ENCODE measurements at places on chromosomes 4 and X.

- no peak for DNase-seq
Observed at GRCh38 chr4:4852591-4853362, 6.7 kb upstream of the MSX1 start.

DNA sequence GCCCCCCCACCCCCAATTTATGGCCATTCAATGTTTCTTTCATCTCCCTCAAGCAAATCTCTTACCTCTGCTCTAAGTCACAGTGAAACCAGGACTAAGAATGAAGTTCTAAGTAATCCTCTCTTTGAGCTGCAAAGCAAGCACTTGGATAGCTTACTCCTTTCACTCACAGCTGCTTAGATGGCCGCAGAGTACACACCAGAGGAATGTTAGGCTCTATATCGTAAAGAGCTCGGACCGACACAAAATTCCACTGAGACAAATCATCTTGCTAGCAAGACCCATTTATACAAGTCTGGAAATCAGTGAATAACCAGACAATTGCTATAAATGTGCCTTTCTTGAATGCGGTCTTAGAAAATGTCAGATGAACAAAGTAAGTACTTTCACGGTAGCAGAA, 135.0 kb downstream of the IDS start:
- no peak for DNase-seq

- no peak for DNase-seq
Observed at GRCh38 chrX:34631479-34632220, 25.4 kb downstream of the TMEM47 start.

DNA sequence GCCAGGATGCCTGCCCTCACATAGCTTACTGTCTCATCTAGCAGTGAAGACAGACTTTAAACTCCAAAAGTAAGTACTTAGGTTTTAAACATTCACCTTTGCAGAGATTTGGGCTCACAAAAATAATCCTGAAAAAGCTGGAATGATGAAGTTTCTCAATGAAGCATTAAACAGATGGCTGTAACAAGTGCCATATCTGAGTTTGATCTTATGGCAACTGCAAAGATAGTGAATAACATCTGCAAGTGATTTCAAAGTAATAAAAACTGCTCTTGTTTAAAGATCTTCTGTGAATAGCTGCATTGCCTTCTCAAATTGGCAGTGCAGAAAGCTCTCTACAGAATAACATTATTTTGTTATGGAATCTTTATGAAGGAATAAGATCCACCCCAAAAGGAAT, 271.2 kb upstream of the SMIM31 start:
- DNase-seq = no peak

DNA sequence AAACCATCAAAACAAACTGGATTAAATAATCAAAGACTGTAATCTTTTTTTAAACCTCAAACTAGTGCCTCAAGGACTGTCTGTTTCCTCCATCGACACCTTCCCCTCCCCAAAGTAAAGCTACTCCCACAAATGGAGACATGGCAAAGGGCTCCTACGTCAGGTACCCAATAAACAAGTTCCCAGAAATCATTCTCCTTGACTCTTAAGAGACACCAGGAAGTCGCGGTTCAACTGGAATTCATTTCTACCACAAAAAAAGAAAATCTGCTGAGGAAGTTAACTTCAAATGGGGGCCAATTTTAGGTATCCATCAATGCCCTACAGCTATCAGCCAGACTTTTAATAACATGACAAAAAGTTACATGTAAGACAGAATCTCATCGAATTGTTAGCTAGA, 2.5 kb downstream of the RPS4X start:
- no peak for DNase-seq

DNA sequence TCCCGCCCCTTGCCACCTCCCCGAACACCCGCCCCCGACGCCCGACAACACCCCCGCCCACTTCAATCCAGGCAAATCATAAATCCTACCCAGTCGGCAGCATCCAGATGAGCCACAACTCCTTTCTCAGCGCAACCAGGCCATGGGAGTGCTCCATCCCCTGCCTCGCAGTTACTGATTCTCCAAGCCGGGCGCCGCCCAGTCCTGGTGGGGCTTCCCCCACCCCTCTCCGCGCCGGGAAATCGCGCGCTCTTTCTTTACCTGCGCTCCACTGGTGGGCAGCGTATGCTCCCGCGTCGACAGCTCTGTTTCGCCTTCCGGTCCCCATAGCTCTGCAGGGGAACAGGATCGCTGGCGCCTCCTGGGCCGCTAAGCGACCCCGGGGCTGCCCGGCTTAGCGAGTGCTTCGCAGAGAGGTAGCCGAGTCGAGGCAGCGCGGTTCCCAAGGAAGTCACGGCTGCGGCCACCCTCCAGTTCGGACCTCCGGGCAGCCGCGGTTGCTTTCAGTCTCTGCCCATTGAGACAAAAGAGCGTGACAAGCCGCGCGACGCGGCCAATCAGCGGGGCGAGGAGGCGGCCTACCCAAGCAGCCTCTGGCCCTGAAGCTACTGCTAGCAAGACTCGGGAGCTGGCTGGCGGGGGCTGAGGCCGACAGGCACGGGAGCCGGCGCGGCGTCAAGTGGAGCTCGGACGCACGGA, 43.7 kb upstream of the TMSB15B start:
- peak; percentile 84 for DNase-seq

GRCh38 chrX:13506574-13506973, 62.8 kb upstream of the EGFL6 start:
- peak; percentile 42 for DNase-seq

DNA sequence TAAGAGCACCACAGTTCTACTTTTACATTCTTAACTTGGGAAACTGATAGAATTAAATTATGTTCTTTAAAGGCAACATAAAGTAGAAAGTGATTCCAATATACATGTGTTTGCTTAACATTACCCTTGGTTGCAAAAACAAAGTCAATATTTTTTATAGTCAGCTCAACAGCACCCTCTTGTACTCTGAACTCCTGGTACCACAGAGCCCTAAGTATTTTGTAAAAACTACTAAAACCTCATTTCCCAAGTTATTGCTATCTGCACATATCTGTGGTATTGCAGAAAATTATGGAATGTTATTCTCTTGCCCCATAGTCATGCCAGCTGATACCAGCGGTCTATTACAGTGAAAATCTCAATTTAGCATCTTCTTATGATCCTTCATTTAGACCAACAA, 2.9 kb downstream of the KIF4A start:
- no peak for DNase-seq

DNA sequence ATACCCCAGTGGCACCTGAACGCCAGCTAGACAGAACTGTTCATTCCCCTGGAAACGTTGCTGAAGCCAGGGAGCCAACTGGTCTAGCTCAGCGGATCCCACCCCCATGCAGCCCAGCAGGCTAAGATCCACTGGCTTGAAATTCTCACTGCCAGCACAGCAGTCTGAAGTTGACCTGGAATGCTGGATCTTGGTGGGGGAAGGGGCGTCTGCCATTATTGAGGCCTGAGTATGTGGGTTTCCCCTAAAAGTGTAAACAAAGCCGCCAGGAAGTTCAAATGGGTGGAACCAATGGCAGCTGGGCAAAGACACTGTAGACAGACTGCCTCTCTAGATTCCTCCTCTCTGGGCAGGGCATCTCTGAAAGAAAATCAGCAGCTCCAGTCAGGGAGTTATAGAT, 213.0 kb downstream of the NKX6-1 start:
- no peak for DNase-seq

GRCh38 chrX:125093852-125094251, 225.8 kb upstream of the TEX13C start:
- no peak for DNase-seq

DNA sequence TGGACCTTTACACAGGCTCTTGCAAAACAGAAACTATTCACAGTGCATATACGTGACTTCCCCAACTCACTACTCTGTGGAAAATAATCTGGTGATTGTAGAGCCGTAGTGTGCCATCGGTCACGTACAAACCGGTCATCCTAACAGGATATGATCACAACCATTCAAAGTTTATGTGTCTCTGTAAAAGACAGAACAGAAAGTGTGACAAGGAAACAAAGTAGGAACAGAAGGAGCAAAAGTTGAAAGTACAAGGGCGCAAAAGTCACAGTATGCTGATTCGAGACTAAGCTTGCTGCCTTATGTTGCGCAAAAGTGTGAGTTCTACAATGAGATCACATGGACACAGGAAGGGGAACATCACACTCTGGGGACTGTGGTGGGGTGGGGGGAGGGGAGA, 18.6 kb downstream of the MEPE start:
- no peak for DNase-seq

DNA sequence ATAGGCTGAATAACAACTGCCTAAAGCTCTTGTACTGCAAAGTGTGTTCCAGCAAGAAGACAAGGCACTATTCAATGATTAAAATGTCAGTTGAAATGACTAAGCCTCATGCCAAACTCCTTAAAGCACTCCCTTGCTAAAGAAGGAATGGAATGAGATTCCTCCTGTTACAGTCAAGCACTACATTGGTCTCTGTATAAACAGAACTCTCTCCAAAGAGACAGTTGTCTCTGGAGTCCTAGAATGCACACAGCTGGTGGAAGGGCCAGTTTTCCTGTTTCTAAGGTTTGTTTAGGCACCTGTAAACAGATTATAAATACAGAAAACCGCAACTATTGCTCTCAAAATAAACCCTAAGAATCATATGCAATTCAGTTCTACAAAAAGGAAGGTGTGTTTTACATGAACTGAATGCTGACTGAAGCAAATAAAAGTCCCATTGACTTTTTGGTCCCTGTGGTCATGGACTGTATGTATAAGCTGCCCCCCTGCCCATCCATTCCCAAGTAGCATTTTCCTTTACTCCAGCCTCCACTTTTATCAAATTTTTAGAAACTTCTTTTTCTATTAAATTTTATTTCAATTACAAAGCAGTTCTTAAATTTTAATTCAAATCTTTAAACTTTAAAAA, 47.0 kb downstream of the FAT1 start:
- no peak for DNase-seq

- DNase-seq = no peak
Observed at GRCh38 chr4:143700416-143701352, at the start of gene FREM3. TSS of gene FREM3 (minus strand) at chr4:143700675. CDS start at chr4:143700675, 0 bp downstream.

GRCh38 chr4:6688879-6689505, 4.7 kb upstream of the S100P start:
- no peak for DNase-seq

DNA sequence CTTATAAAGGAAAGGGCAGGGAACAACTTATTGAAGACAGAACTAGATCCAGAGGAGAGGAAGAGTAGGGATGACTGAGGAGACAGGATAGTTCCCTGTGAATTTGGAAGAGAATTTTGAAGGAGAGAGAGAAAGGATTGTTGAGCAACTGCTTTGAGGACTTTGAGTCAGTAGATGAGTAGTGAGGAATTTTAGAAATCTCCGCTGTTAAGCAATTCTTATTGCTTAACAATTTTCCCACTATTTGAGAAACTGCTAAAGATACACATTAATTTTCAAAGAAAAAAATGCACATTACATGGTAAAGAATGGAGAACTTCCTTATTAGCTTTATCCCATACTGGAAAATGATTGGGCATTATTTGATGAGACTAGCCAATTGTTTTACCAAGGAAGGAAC, 116.3 kb upstream of the NRK start:
- DNase-seq = no peak
